ENCODE measurements at places on chromosomes 11 and 22.
A peak's percentile ranks its signal among the peaks of the same experiment; 100 is the strongest.

DNA sequence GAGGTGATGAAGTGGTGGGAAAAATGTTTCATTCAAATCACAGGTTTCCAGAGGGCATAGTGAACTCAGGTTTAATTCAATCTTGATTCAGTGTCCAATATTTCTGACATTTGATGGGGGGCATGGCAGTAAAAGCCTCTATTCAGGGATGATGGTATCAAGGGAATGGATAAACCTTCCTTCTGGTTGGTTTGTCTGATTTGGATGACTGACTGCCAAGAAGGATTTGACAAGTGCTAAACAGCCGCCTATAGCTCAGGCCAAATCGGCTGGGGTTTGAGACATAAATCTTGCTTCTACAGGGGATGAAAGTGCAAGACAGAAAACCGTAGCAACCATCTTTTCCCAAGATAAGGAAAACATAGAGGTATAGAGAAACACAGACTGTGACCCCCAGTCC lies 121.8 kb upstream of the C11orf87 start:
- DNase-seq, result no peak

GRCh38 chr11:36109850-36110606 lies 166.2 kb downstream of the LDLRAD3 start:
- no peak for DNase-seq

GRCh38 chr11:86816251-86816726 lies 15.9 kb downstream of the PRSS23 start:
- DNase-seq, result no peak

DNA sequence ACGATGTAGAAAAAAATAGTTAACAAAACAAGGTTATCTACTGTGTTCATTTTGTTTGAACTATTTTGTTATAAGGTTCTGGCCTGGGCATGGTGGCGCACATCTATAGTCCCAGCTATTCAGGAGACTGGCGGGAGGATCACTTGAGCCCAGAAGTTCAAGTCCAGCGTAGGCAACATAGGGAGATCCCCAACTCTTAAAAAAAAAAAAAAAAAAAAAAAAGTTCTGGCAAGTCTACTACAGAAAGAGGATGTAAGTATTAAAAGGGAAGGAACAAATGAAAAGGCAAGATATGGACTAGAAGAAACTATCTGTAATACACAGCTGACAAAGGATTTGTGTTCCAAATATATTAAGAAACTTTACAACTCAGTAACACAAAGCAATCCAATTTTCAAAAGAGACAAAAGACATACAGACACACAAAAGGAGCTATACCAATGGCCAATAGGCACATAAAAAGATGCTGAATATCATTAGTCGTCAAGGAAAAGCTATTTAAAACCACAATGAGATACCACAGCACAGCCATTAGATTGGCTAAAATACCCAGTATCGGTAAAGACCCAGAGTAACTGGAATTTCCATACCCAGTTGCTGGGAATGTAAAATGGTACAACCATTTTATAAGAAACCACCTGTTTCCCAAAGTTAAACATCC lies 27.4 kb downstream of the RRAS2 start:
- no peak for DNase-seq

DNA sequence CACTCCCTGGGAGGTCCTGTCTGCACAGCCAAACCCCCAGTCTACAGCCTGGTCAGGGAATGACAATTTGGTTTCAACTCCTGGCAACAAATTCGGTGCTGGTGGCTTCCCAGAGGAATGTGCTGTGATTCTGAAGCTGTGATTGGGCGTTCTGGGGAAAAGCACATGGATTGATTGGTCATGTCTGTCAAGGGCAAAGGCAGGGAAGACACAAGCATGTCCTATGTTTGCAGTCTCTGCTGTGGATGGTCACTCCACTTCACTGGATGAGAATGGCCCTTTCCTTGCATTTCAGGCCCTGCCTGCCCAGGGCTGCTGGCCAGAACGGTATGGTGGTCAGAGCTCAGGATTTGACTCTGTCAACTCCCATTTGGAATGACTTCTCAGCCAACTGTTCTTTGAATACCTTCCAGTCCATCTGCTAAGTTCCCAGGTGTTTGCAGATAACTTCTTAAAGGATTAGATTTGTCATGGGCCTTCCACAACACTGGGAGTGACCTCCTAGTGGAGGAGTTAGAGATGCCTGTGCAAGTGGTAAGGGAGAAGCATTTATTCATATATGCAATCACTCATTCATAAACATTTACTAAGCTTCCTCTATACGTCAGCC lies 42.7 kb downstream of the SGSM1 start:
- DNase-seq, result no peak

GRCh38 chr11:60924110-60924905 lies at the start of gene TMEM132A:
Gene TMEM132A (plus strand): TSS chr11:60924460. CDS start chr11:60924634, 174 bp downstream.
- peak; percentile 66 for DNase-seq

- no peak for DNase-seq
These were observed 29.5 kb downstream of the TEF start for GRCh38 chr22:41411021-41411851.

- DNase-seq, result no peak
These were observed 69.5 kb downstream of the C11orf91 start for GRCh38 chr11:33630936-33631748.

GRCh38 chr11:111077530-111078322 lies 167.8 kb upstream of the POU2AF2 start:
- no peak for DNase-seq

GRCh38 chr11:124891373-124891861 lies 6.2 kb downstream of the ROBO4 start:
- no peak for DNase-seq

GRCh38 chr11:66051766-66052663 lies at the start of gene SF3B2:
Gene SF3B2 (plus strand): TSS chr11:66052364. CDS start chr11:66052385, 21 bp downstream.
- DNase-seq, result peak; percentile 96

DNA sequence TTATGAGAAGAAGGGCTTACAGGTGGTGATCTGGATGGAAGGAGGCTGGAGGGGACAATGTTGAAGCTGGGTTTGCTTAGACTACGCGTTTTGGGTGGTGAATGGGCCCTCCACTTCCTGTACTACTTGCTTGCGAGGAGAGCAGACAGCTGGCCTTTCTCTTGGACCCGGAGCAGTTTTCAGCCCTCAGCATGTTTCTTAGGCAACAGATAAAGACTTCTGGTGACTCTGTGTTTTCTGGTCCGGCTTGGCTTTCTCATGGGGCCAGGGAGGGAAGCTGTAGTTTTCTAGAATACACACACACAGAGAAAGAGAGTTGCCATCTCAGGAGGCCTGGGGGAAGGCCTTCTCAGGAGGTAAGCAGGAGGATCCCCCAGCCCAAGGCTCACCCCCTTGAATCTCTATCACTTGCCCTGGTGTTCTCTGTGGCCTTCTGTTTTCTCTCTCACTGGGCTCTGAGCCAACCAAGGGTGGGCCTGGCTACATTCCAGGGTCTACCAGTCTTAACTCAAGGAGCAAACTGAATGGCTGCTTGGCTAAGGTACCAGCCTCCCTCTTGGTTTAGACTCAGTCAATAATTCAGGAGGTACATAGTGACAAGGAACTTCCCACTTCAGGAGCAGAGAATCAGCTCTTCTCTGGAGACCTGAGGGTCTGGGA lies 2.4 kb downstream of the CCS start:
- no peak for DNase-seq

- DNase-seq, result no peak
These were observed 11.7 kb downstream of the TECTA start for GRCh38 chr11:121112498-121113455.

GRCh38 chr22:50201191-50202129 lies 649 bp downstream of the SELENOO start:
- no peak for DNase-seq

GRCh38 chr22:32380991-32381390 lies 23.3 kb downstream of the RFPL3 start:
- no peak for DNase-seq

DNA sequence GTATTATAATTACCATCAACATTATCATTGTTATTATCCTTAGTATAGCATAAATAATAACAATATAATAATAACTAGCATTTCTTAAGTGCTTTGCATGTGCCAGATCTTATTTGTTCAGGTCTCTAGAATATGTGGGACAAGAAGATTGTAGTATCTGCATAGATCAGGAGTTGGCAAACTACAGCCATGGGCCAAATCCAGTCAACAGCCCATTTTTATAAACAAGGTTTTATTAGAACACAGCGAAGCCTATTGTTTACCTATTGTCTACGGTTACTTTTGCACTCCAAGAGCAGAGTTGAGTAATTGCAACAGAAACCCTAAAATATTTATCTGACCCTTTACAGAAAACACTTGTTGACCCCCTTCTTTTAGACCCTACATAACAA lies 81.4 kb downstream of the SLC1A2 start:
- no peak for DNase-seq

DNA sequence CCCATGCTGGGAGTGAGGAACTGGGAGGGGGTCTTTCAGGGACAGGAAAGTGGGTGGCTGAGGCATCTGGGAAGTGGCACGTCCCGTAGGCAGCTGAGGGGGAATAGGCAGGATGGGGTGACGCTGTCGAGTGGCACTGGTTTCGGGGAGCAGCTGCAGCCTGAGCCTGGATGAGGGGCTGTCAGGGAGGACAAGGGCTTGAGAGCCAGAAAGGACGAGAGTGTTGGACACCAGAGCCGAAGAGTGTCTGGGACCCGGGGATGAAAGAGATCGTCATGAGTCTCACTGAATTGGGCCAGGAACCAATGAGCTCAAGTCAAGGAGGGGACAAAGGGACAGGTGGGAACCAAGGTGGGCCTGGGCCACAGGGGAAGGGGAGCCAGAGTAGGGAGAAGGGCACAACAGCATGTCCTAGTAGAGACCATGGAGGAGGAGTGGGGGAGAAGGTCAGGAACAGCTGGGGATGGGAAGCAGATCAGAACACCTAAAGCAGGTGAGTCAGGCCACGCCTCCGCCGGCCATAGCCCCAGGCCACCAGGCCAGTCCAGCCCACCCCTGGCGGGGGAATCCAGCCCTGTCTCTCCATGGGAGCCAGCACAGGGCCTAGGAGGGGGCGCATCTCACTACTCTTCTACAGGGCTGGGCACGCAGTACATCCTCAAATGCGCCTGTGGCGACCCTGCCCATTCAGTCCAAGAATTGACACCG lies 4.2 kb downstream of the RAB3IL1 start:
- no peak for DNase-seq

DNA sequence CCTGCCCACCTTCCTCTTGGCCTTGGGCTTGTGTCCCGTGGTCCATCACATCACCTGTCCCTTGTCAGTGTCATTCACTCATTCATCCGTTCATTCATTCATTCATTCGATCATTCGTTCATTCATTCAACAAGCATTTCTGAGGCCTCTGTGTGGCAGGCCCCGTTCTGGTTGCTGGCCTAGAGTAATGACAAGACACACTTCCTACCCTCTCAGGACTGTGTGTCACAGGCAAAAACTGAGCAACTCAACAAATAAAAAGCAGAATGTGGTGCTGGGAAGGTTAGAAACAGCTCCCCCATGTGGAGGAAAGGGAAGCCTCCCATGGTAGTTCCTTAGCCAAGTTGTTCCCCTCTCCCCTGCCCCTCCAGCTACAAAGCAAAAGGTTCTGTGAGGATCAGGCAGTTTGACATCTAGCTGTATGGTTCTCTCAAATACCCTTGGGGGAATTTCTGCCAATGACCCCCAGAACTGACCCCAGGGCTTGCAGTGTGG lies 1.6 kb upstream of the OMP start:
- DNase-seq, result no peak

DNA sequence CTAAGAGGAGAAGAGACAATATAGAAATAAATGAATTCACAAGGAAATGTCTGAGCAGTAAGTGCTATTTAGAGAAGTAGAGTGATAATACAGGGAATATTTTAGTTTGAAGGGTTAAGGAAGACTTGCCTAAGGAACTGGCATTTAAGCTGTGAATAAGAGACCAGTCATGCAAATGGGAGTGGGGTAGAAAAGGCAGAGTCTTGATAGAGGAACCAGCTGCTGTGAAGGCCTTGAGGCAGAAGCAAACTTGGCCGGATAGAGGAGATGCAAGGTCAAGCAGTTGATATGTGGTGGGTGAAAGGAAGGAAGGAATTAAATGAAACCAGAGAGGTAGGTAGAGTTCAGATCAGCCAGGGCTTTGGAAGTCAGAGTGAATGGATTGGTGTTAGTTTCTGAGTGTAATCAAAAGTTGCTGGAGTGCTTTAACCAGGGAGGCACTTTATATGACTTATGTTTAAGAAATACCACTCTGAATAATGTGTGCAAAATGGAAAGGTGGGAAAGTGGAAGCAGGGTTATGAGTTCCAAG lies 198.4 kb upstream of the SESN3 start:
- DNase-seq, result no peak

DNA sequence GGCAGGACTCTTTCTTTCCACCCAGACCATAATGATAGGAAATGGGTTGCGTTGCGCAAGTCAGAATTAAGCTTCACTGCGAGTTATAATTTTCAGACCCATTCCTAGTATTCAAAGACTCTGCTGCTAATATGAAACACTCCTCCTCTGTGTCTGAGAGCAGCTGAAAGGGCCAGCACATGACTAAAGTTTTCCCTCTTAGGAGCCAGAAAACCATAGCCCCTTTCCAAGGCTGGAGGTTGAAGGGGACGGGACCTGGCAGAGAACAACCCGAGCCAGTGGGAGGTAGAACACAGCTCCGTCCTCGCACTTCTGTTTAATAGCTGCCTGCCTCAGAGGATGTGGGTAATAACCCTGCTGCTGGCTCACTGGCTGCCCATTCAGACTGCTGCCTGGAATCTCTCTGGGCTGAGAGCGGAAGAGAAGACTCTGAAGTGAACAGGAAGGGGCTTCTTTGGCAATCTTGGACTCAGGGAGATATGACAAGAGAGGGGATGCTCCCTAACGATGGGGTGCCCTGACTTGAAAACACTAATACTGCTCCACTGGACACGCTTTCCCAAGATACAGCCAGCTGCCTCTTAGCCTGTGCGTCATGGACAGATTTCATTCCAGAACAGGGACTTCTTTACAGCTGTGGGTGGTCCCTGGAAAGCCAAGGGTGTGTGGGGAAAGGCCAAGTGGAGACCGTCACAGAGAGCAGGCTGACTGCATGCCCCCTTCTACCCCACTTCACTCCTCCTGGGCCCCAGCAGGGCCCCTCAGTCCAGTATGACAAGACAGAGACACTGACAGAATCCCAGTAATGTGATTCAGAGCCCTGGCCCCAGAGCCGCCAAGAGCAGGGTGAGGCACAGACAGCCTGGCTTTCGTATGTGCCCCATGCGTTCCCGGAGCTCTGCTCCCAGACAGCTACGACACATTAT lies 156.9 kb downstream of the FEZ1 start:
- DNase-seq, result no peak

DNA sequence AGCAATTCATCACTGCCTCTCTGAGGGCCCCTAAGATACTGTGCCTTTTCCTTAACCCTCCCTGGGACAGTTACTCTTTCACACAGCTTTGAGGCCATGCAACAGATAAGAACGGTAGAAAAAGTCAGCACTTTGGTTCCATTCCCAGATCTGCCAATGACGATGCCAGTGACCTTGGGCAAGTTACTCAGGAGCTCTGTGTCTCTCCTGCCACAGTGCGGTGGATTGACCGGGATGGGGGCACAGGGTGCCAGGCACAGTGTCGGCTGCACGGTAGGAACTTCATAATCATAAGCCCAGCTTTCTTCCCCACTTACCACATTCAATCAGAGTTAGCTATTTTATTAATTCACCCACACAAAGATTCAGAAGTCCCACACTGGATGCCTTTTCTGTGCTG lies 1041.8 kb downstream of the TBC1D22A start:
- no peak for DNase-seq

GRCh38 chr11:11978792-11979487 lies 29.5 kb downstream of the DKK3 start:
- no peak for DNase-seq

All from NCI-H510A (cell line).